SK-N-SH (cell line): ENCODE measurements at places on chromosomes 11 and 22. TPM values are rescaled to one million over a fixed set of nuclear protein-coding genes. Genes with fewer than 3 reads are reported as not detected.

- no peak for DNase-seq
Observed at GRCh38 chr22:47588578-47588960, 826.1 kb downstream of the TBC1D22A start.

- no peak for DNase-seq
Observed at GRCh38 chr22:17808693-17809403, 34.6 kb upstream of the BID start.

GRCh38 chr22:38196791-38197419 is 4.9 kb upstream of the MAFF start:
- no peak for DNase-seq

- no peak for DNase-seq
Observed at GRCh38 chr11:125464270-125464662, 31.8 kb downstream of the FEZ1 start.

The ZP1 gene
- polyA plus RNA-seq = not detected in 2 replicates
